ENCODE measurements at places on chromosomes 12 and 14.
A peak's percentile ranks its signal among the peaks of the same experiment; 100 is the strongest.

- DNase-seq, result no peak
These were observed 163.9 kb downstream of the RBM19 start for GRCh38 chr12:113802000-113802749.

DNA sequence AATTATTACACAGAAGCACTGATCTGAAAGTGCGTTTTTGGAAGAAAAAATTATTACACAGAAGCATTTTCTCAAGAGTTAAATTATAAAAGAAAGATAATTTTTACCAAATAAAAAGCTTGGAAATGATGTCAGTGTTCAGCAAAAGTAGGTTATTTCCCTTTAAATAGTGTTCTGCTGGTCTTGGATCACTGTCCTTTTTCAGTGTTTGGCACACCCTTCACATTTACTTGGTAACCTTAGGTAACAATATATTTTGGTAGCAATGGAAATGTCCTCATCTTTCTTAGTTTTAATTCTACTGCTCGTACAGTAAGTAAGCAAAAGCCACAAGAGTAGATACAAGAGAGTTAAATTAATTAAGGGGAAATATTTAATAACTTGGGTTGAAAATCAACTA is 40.3 kb downstream of the FERMT2 start:
- no peak for DNase-seq

- no peak for DNase-seq
These were observed 1.7 kb downstream of the FGFR1OP2 start for GRCh38 chr12:26939953-26940352.

GRCh38 chr14:105503296-105503640 is 12.2 kb downstream of the TEDC1 start:
- no peak for DNase-seq

DNA sequence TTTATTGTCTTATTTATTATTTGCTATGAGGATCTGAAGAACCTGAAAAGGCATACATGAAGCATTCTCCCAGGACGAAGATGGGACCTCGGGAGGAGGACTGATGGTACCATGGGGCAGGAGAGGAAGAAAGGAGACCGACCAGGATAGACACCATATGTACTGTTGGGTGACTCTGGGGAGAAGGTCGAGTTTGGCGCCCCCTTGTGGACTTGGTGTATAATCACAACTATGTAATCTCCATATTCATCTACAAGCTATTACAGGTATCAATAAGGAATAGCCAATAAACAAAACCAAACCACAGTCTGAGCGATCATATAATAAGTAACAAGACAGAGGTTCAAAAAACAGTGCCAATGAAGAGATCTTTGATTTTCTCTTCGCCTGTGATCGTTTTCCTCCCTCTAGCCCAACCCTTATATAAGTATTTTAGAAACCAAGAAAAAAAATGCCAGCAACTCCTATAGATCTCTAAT is 139.1 kb downstream of the SPTSSA start:
- DNase-seq, result peak; percentile 49

DNA sequence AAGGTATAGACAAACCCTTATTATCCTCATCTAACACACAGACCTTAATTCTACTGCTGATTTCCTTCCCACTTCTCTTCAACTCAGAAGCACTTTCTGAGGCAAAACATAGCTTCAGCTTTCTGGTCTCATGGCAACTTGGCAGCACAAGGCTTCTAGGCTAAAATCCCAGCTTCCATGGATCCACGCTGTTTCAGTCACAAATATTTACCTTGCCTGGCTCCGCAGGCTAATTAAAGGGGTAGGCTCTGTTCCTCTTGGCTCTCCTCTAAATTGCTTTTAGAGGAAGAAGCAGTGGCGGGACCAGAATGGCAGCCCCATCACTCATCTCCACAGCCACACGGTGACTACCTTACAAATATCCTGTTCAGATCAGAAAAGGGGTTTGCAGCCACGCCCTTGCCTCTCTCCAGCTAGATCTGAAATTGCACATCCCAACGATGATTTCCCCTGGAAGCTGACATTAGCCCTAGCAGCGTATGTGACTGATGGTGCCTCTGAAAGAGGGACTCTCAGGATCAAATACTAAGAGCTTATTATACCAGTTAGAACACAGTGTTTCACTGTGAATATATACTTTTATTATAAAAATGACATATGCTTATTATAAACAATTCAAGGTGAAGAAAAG is 221.5 kb upstream of the NUDT4 start:
- no peak for DNase-seq

DNA sequence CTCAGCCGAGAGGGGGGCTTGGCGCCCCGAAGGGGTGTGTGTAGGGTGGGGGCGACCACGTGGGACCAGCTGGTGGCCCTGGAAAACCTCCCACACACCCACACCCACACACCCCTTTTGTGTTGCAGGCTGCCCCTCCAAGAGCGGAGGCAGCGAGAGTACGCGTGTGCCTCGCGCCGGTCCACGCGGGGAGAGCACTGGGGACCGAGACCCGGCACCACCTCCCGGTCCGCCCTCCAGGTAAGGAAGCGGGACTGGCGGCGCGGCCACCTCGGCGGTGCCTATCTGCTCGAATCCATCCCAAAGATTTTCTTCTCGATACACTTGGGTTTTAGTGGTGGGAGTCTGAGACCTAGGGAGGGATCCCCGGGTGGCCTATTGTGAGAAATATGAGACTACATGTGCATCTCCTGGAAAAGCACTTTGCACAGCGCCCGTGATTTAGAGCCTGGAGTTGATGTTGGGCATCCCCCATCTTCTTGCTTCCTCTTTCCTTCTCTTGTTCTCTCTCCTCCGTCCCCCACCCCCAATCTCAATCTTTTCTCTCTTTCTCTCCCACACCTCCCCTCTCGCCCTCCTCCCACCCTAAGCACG is 393 bp downstream of the SYT1 start:
- DNase-seq, result no peak

GRCh38 chr14:85071447-85071846 is 458.5 kb upstream of the FLRT2 start:
- DNase-seq, result no peak

DNA sequence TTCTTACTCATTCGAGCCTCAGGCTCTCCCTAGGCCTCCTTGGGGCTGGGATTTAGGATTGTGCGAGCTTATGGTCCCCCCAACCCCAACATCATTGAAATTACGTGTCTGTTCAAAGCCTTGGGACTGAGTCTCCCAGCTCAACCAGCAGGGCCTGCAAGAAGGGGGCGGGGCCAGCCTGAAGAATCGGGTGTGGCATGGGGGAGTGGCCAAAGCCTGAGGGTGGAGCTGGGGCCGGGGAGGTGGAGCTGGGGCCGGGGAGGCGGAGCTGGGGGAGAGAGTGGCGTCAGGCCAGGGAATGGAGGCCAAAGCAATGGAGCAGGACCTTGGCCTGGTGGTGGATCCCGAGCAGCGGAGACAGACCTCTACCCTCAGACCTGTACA is 24.3 kb upstream of the HSPB8 start:
- DNase-seq, result no peak

Data from activated CD4-positive, alpha-beta T cell treated with anti-CD3 and anti-CD28 coated beads, Interleukin-2, amount 50 U/mL, for 24 hours (primary cell).